ENCODE measurements at places on chromosomes 3 and 15. TPM values are rescaled to one million over a fixed set of nuclear protein-coding genes. Genes with fewer than 3 reads are reported as not detected.

WNT7A gene
- total RNA-seq, result 9.1 TPM

NANOGP8 gene
- not detected for total RNA-seq

SNTN gene
- not detected for total RNA-seq

C3orf38 gene
- 56.0 TPM for total RNA-seq

SKOR1 gene
- total RNA-seq, result 0.33 TPM

ADGRG7 gene
- total RNA-seq, result 0.22 TPM

ZBTB20 gene
- 95.2 TPM for total RNA-seq

SLMAP gene
- total RNA-seq, result 184 TPM

IL17RD gene
- total RNA-seq, result 32.2 TPM

PRR20G gene
- total RNA-seq, result not detected

EPHA3 gene
- total RNA-seq, result 70.5 TPM

AMIGO3 gene
- not detected for total RNA-seq

Measured in camera-type eye (tissue), 1 donor.